Motor neuron (in vitro differentiated cells): ENCODE measurements at places on chromosomes 6 and 20. TPM values are rescaled to one million over a fixed set of nuclear protein-coding genes. Genes with fewer than 3 reads are reported as not detected.

DNA sequence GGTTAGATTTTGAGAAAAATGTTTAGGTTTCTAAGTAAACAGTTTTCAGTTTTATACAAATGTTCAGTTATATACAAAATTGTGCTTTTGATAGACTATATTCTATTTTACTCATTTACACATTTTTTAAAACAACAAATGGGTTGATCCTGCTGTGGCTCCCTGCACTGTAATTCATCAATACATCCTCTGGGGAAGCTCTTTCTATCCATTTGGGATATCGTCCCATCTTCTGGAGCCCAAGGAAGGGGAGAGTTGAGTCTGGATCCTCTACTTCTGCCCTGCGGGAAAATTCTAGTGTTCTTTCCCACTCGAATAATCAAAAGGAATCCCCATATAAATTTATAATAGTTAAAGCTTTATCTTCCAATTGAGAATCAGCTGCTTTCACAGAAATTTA is 75.0 kb downstream of the SYCP2L start:
- ATAC-seq: no peak

- ATAC-seq: no peak
Measured at GRCh38 chr20:36775826-36776225, 2.3 kb upstream of the DSN1 start.

GRCh38 chr6:153984811-153985210 is 54.2 kb upstream of the OPRM1 start:
- ATAC-seq: no peak

- no peak for ATAC-seq
Measured at GRCh38 chr6:104402572-104402971, 457.1 kb downstream of the HACE1 start.

DNA sequence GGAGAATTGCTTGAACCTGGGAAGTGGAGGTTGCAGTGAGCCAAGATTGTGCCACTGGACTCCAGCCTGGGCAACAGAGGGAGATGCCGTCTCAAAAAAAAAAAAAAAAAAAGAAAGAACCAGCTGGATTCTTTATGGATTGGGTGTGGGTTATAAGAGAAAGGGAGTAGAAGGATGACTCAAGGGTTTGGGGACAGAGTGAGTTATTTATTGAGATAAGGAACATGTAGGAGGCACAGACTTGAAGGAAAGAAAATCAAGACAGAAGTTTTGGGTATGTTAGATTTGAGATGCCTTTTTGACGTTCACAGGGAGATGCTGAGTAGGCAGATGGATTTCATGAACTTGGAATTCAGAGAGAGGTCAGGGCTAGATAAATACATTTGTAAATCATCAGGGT is 47.6 kb downstream of the KIZ start:
- no peak for ATAC-seq

GRCh38 chr6:133855276-133855990 is 33.5 kb upstream of the TCF21 start:
- ATAC-seq: no peak

The SLC17A1 gene
- not detected in 2 replicates for total RNA-seq

The DCDC2 gene
- total RNA-seq: 3.6 and 7.6 TPM in 2 replicates

The OR2H1 gene
- total RNA-seq: 0.05 and 0.13 TPM in 2 replicates
